ENCODE measurements at places on chromosomes 4 and X.

- peak; percentile 71 for DNase-seq
These were observed 85.6 kb upstream of the CPEB2 start for GRCh38 chr4:14916554-14917297.

- peak; percentile 58 for DNase-seq
These were observed 8.5 kb downstream of the RAB9B start for GRCh38 chrX:103823591-103823990.

- no peak for DNase-seq
These were observed 7.3 kb downstream of the XK start for GRCh38 chrX:37692918-37693317.

DNA sequence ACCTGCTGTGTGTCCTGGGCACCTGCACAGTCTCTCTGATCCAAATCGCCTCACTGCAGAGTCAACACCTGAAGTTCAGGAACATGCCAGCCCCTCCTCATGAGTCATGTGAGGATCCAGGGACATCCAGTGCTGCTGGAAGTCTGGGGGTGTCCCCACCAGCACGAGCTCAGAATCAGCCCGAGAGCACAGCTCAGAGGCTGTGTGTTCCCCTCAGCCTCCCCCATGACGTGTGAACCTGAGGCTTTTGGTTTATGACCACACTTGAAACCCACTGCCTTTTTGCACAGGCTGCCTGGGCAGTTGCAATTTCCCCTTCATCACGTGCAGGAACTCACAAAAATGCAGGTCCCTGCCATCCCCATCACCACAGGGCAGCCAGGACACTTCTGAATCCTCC is 47.1 kb downstream of the PPP2R2C start:
- no peak for DNase-seq

DNA sequence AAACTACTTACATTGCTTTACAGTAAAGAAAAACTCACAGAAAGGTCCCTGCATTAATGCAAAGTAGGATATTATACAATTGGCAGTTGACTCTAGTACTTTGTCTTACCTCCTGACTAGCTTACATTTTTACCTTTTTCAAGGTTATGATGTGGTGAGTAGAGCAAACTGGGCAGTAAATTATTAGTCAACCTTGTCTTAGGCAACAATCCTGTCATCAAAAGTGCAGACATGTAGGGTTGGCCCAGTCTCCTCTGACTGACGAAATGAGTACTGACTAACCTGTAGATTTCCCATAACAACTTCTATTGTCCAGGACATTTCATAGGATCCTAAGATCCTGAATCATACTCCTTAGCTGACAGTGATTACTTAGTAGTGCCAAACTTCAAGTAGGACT is 142.0 kb upstream of the NUDT6 start:
- DNase-seq: no peak

- DNase-seq: peak; percentile 7
These were observed 120.4 kb downstream of the CHIC1 start for GRCh38 chrX:73683236-73683859.

DNA sequence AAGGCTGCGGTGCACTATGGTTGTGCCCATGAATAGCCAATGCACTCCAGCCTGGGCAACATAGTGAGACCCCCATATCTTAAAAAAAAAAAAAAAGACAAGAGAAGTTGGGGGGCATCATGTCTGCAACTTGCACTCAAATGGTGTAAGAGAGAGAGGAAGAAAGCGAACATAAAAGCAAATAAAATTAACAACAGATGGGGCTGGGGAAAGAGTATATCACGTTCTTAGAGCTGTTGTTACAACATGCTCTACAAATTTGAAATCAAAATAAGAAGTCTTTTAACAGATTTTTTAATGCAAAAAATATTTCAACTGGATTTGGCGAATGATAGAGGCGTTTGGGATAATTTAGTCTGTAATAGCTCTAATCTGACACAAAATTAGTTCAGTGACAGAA is 144.9 kb downstream of the FNIP2 start:
- peak; percentile 41 for DNase-seq

DNA sequence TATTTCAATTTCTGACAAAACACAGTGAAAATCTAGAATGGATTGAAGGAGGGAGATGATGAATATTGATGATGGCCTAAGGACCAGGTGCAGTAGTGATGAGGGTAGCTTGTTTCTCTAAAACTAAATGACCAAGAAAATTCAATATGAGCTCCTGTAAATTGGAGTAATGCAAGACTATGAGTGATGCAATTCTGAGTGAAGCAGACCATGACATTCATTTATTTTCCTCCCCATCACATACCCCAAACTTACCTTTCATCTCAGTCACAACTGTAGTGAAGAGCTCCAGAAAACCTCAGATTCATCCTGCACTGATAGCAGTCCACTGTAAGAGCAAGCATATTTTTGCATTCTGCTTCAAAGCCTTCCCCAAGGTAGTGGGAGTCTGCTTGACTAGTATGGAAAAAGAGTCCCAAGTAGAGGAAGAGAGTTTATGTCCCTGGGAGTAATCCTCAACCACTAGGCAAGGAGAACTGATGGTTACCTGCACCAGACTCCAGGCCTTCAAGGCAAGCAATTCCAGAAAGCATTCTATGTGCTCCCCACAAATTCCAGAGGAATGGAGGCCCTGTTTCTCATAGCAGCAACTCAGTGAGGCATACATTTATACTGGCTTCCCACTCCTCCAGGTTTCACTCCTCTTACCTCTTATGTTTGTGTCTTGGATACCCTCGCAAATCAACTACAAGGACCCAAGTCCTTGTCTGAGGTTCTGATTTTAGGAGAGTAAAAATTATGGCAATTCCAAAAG is 47.2 kb downstream of the CXCL1 start:
- DNase-seq: no peak

DNA sequence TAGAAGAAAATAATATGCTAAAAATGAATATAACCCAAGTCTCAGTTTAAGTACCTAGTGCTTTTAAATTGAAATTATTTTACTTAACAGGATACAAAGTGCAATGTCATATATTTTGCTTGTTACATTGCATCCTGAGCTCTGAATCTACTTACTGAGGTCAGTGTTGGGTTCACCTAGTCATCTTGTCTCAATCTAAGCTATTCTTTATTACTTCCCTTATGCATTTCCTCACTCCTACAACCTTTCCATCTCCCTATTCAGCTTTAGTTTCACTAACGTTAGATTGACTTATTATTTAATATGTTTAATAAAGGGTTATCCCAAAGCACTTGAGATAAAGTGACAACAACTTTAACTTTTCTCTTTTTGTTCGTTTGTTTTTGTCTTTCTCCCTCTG is 483.7 kb downstream of the FSTL5 start:
- no peak for DNase-seq

DNA sequence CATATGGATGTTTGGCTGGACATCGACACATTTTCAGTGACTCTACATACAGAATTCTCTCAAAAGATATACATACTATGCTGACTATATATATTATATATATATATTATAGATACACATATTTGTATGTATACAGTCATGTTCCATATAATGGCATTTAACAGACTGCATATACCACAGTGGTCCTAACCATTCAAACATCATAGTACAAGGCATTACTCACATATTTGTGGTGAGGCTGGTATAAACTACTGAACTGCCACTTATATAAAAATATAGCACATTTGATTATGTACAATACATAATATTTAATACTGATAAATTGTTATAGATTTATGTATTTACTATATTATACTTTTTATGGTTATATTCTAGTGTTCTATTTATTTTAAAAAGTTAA is 168.5 kb downstream of the IL15 start:
- DNase-seq: peak; percentile 21

GRCh38 chr4:58514299-58514698 is 1404.1 kb upstream of the IGFBP7 start:
- DNase-seq: no peak

- peak; percentile 98 for DNase-seq
These were observed 44.5 kb downstream of the SCFD2 start for GRCh38 chr4:53321151-53321983.

GRCh38 chr4:78293348-78293747 is 236.2 kb downstream of the FRAS1 start:
- DNase-seq: peak; percentile 92

DNA sequence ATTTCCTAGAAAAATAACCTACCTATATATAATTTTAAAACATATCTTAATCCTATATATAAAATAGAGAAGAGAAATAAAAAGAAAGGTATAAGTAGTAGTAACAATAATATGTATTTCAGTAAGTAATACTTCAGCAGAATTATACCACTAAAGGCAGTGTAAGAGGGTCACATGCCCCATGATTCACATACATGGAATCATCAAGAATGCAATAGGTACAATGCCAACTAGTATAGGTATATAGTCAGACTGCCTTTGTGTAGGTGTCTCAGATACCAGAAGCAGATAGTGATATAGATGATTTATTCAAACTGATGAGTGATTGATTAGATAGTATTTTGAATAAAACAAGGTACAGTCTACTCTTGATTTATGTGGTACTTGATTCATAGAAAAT is 9.4 kb downstream of the AIMP1 start:
- no peak for DNase-seq

GRCh38 chr4:148747721-148748268 is 305.6 kb upstream of the NR3C2 start:
- no peak for DNase-seq

GRCh38 chr4:155763551-155763950 is 4.7 kb downstream of the GUCY1B1 start:
- DNase-seq: no peak

- no peak for DNase-seq
These were observed 33.9 kb downstream of the PRDM8 start for GRCh38 chr4:80231180-80231579.

GRCh38 chr4:152478461-152479237 is 57.2 kb downstream of the FBXW7 start:
- DNase-seq: peak; percentile 38

- DNase-seq: no peak
These were observed 27.5 kb downstream of the POU3F4 start for GRCh38 chrX:83535417-83536196.

- DNase-seq: peak; percentile 94
These were observed 60.2 kb upstream of the CBR4 start for GRCh38 chr4:169070071-169070894.

DNA sequence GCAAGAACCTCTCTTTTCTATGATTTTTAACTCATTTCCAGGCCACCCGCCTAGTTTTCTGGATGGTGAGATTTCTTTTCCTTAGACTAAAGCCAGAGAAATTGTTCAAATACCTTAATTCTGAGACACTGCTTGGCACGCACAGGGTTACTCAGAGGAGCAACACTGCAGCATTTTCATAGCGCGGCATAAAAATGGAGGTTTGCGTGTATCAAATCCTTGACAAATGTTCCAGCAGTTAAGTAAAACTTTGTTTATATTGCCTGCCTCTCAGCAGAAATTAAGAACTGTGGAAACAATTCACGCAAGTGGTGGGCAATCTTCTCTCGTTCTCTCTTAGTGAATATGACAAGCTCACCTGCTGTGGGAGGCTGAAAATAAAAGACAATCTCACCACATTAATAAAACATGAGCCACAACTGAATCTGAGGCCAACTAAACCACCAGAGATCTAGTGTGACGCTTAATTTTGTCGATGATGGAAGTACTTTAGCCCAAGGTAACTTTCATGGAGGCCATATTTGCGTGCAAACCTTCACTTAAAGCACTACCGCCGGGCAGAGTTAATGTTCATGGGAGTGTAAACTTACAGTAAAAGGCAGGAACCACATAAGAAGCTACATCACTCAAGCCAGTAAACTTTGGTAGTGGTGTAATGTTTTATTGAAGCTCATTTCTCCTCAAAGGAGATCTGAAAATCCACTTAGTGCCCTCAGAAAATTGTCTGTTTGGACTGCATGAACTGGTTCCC is 894.8 kb upstream of the EPHA5 start:
- DNase-seq: peak; percentile 99

GRCh38 chr4:78621395-78621794 is 69.8 kb downstream of the ANXA3 start:
- DNase-seq: no peak

DNA sequence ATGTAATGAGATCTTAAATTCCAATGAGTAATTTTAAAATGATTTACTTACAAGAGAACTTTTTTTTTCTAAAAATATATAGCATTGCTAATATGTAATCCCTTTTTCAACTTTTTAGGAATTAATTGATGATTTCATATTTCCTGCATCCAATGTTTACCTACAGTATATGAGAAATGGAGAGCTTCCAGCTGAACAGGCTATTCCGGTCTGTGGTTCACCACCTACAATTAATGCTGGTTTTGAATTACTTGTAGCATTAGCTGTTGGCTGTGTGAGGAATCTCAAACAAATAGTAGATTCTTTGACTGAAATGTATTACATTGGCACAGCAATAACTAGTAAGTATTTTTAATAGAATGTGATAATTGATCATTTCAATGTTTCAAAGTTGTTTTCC is 113.2 kb downstream of the USP9X start:
- no peak for DNase-seq

DNA sequence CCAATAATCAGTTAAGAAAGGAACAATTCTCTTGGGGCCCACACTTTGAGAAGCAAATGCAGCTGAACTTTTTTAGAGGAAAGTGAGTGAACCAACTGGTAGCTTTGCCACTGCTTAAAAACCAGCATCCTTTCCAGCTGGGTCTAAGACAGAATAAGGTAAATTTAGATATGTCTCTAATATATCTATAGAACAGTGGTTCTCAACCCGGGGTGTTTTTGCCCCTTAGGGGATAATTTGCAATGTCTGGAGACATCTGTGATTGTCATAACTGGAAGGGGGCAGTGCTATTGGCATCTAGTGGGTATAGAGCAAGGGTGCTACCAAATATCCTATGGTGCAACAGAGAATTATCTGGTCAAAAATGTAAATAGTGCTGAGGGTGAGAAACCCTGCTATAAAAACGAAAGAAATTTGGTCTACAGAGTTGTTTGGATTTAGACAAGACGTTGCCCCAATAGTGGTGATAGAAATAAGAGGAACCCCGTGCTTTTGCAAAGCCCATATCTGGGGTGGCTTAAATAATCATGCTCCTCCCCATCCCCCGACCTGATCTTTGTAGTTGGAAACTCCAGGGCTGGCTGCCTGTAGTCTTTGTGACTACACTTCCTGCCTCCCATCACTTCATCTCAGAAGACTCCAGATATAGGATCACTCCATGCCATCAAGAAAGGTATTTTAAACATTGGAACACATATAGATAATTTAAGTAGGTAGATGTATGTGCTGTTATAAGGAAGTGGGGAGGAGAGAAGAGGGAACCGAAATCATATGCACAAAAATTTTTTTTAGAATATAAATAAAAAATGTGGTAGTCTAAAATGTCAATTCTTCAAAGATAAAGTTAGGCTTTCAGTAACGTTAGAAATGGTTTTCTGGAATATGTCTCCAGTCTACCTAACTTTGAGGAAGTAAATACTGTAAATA is at the start of gene TLR7:
TLR7 (plus strand) TSS at position 622 of the 927 bp plus-strand sequence. CDS start 507 bp downstream, outside the sequence.
- no peak for DNase-seq

Data from EH (cell line).